Right cardiac atrium (tissue), 5 donors: ENCODE measurements at places on chromosomes 3 and 15.

GRCh38 chr3:72129501-72130094 is 344.6 kb upstream of the PROK2 start:
- DNase-seq, result no peak

GRCh38 chr15:40952301-40952900 is 870 bp upstream of the CHAC1 start:
- DNase-seq, result no peak

DNA sequence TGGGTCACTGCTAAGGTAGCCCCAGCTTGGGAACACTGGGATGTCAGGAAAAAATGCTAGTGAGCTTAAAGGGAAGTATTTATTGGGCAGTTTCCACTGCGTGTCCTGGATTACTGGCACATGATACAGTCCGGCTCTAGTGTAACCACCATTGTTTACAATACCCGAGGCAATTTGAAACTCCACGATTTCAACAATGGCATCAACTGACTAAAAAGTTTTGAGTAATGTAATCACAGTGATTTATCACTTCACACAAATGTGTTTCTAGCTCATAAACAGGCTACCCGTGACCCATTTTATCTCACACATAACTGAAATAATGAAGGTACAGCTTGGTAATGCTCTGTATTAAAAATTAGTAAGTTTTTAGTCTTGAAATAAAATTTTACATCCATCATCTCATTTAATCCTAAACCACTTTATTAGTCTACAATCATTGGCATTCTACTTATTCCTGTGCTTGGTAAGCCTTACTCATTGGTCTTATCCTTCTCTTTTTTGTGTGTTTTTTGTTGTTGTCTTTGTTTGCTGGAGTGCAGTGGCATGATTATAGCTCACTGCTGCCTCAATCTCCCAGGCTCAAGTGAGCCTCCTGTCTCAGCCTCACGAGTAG is 7.6 kb downstream of the ZMAT3 start:
- no peak for DNase-seq

GRCh38 chr15:63474810-63475316 is 29.5 kb upstream of the USP3 start:
- DNase-seq, result no peak
